ENCODE measurements at places on chromosomes 13 and 19.
A peak's percentile ranks its signal among the peaks of the same experiment; 100 is the strongest.

DNA sequence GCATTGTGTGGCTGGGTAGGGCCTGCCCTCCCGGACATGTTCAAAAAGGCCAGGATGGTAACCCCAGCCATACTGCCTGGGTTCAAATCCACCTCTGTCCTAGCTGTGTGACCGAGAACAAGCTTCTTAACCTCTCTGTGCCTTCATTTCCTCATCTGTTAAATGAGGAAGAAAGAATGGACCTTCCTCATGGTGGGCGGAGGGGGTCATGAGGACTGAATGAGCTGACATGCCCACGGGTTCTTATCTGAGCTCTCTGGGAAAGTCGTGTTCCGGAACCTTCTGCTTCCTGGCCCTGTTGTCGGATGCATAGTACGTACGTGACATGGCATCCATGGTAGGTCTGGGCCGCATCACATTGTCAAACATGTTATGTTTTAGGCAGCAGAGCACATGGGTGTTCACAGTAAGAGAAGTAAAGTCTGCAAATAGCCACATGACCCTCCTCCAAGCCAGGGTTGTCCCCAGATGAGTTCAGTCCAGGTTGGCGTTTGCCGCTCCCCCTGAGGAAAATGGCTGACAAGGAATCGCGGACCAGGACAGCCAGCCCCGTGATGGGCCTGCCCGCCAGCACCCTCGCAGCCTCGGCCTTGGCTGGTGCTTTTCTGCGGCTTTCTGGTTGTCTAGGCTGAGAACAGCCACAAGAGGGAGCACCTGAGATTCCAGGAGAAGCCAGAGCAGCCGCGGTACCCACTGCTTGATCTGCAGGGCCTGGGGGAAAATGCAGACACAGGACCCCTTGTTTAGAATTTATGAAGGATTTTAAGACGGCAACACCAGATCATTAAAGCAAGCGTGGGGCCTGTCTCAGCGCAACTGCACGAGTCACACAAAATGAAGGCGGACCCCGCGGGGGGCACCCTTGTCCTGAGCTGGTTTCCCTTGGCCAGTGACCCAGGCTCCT is 2.4 kb upstream of the NTN5 start:
- peaks cover 7% of the 10 kb centered on the region for H3K4me1 ChIP-seq
- no peak overlapping the region for H3K4me3 ChIP-seq
- peak; percentile 57 for DNase-seq

DNA sequence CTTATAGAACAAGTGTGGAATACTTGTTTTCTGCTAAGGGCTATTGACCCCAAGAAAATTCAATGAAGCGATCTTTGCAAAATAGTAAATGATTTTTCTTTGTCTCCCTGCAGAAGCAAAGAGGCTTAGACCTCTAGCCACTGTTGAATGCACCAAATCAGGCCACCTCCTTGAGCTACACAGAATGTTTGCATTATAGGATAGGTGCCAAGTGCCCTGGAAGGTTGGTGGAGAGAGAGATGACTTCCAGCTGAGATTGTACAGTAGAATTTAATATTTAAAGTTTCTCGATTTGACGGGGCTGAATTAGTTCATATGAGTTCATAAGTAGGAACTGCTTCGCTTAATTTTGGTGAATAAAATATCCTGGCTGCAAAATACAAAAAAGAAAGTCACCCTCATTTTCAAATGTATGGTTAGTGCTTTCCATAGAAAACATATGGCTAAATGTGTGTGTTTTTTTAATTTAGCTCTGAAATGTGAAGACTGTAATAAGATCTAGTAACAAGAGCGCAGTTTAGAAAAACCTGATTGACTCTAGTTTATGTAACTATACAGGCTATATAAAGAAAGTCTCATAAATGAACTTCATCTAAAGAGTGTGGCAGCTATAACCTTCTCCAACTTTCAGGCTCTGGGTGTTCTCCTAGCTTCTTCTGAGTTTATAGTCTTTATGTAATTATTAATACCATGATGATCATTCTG is 41.6 kb downstream of the LRCH1 start:
- H3K27me3 ChIP-seq, result no peaks in the 10 kb centered on the region
- H3K4me1 ChIP-seq, result peaks cover 11% of the 10 kb centered on the region
- no peak overlapping the region for H3K27ac ChIP-seq
- DNase-seq, result no peak
- no peaks in the 10 kb centered on the region for H3K36me3 ChIP-seq

DNA sequence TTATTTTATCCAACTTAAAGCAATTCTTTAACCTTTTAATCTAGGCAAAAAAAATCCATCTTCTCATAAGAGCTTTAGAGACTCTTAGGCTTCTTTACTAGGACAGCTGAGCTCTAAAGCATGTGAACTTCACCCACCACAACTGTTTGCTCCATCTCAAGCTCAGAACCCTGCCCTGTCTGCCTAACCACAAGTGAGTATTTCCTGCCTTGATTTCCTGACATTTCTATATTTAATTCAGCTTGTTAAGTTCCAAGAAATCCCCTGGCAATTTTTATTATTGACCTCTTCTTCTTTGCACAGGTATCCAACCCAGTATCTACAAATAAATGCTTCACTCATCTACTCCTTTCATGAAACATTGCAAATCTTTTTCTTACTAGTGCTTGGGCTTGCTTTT is 21.1 kb upstream of the CEACAM21 start:
- no peaks in the 10 kb centered on the region for H3K27me3 ChIP-seq
- peaks cover 65% of the 10 kb centered on the region for H3K4me1 ChIP-seq

DNA sequence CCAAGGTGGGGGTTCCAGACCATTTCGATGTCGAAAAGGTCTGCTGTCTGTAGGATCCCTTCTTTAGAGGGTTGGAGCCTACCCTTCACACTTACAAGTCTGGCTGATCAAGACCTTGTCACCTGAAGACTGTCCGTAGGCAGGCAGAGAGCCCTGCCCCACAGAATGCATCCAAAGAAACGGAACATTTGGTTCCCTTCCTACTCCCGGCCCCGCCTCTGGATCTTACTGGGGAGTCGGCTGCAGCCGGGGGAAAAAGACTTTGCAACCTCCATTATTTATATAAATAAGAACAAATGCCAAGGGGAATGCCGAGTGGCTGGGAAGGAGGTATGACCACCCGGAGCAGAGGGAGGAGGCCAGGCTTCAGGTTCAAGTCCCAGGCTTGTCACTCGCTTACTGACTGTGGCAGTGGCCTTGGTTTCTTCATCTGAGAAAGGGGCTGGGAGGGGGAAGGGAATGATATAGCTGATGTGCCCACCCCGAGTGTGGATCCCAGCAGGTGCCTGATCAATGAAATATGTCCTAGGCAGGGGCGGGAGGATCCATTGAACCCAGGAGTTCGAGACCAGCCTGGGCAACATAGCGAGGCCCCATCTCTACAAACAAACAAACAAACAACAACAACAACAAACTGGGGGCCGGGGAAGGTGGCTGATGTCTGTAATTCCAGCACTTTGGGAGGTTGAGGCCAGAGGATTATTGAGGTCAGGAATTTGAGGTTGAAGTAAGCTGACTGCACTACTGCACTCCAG is 48.7 kb downstream of the RFX2 start:
- H3K36me3 ChIP-seq, result no peaks in the 10 kb centered on the region
- no peaks in the 10 kb centered on the region for H3K27me3 ChIP-seq
- H3K4me1 ChIP-seq, result peaks cover 4% of the 10 kb centered on the region
- no peak for DNase-seq
- H3K27ac ChIP-seq, result no peak overlapping the region

DNA sequence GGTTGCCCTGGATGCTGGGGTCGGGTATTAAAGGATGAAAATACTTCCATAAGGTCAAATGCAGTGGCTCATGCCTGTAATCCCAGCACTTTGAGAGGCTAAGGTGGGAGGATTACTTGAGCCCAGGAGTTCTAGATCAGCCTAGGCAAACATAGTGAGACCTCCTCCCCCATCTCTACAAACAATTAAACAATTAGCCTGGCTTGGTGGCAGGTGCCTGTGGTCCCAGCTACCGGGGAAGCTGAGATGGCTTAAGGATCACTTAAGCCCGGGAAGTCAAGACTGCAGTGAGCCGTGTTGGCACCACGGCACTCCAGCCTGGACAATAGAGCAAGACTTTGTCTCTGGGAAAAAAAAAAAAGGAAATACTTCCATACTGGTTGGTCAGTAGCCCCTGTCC is 1.5 kb downstream of the KLK11 start:
- no peak for DNase-seq
- no peaks in the 10 kb centered on the region for H3K36me3 ChIP-seq
- no peaks in the 10 kb centered on the region for H3K27me3 ChIP-seq
- no peak overlapping the region for H3K27ac ChIP-seq
- no peaks in the 10 kb centered on the region for H3K4me1 ChIP-seq

GRCh38 chr19:47099576-47100050 is 14.0 kb downstream of the ZC3H4 start:
- H3K4me3 ChIP-seq, result no peak overlapping the region
- H3K27ac ChIP-seq, result no peak overlapping the region
- DNase-seq, result no peak

DNA sequence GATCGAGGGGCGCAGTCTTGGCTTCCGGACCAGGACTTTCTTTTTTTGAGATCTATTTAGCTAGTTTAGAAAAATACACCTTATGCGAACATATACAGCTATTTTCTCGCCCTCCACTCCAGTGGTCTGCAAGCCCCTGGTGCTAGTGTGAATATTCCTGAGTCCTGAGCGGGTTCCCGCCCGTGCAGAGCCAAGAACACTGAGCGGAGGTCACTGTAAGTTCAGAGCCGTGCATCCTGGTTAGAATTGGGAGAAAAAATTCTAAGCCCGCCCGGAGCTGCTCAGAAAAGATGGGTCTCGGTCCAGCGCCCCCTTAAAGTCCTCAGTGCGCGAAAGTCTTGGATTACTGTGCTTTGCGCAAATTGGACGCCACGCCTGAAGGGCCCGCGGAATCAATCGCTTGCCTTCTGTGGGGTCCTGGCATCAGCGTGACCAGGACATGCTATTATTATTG is 117.7 kb downstream of the KCNRG start:
- H3K36me3 ChIP-seq, result no peaks in the 10 kb centered on the region
- peaks cover 30% of the 10 kb centered on the region for H3K27me3 ChIP-seq
- H3K4me1 ChIP-seq, result peaks cover 34% of the 10 kb centered on the region
- no peak overlapping the region for H3K27ac ChIP-seq
- H3K4me3 ChIP-seq, result no peak overlapping the region

- peaks cover 15% of the 10 kb centered on the region for H3K36me3 ChIP-seq
- no peak overlapping the region for H3K4me3 ChIP-seq
- no peaks in the 10 kb centered on the region for H3K27me3 ChIP-seq
- DNase-seq, result no peak
These were observed 57.2 kb downstream of the DNAJC3 start for GRCh38 chr13:95734124-95734523.

GRCh38 chr19:15235781-15236180 is 3.5 kb upstream of the EPHX3 start:
- H3K27ac ChIP-seq, result no peak overlapping the region
- no peak for DNase-seq
- no peaks in the 10 kb centered on the region for H3K4me1 ChIP-seq
- peaks cover 50% of the 10 kb centered on the region for H3K36me3 ChIP-seq

DNA sequence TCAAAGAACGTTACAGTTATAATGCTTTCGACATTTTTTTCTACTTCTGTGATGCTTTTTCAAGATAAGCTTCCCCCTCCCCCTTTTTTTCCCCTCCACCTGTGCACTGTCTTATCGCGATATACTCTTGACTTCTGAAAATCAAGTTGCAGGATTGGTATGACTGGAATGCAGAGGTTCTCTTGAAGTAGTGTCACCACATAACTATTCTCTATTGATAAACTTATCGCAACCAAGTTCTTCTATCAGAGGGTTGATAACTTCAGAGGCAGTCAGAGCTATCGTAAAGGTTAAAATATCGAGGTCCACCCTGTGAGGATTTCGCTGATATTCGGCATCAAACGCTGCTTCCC is 820 bp downstream of the EID2 start:
- peak overlapping the region; percentile 94 for H3K4me3 ChIP-seq
- H3K36me3 ChIP-seq, result no peaks in the 10 kb centered on the region
- peaks cover 13% of the 10 kb centered on the region for H3K4me1 ChIP-seq
- no peak for DNase-seq
- peak overlapping the region; percentile 98 for H3K27ac ChIP-seq

DNA sequence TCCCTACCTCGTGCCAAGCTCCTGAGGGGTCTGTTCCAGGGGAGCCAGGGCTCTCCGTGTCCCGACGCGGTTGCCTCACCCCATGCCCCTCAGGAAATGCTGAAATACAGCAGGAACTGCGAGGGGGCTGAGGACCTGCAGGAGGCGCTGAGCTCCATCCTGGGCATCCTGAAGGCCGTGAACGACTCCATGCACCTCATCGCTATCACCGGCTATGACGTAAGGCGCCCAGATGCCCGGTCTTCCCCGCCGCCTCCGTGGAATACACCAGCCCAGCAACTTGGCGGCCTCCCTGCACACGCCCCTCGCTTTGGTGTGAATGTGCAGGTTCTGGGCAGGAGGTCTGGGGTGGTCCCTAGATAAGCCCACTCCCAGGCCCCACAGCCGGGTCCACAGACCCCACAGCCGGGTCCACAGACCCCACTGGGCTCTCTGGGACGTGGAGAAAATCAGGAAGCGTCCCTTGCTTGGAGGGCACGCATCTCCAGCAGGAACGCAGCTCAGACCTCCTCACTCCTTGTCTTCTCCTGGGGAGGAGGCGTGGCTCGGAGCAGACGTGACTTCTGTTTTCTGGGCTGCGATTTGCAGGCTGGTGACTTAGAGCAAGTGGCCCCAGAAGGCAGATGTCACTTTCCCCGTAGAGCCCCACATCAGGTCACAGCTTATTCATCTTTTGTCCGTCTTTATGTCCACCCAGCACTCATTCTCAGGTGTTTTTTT is 19.4 kb upstream of the F7 start:
- H3K4me1 ChIP-seq, result no peaks in the 10 kb centered on the region
- no peak for DNase-seq
- no peaks in the 10 kb centered on the region for H3K27me3 ChIP-seq

DNA sequence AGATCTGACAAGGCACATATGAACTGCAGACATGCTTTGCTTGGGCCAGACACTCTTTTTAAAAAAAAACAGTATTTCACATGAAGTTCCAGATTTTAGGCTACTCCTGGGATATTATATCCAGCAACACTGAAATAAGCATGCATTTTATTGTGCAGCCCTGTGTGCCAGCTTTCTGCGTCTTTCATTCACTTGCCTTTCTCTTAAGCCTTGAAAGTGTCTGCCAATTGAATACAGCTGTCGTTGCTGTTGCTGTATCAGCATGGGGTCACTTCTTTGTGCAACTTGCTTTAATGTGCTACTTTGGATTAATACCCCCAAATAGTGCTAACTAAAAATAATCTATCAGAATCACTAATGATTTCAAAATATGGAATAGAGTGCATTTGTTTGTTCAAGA is 657.8 kb downstream of the SLITRK6 start:
- H3K4me1 ChIP-seq, result no peaks in the 10 kb centered on the region
- H3K36me3 ChIP-seq, result no peaks in the 10 kb centered on the region
- no peak for DNase-seq
- no peak overlapping the region for H3K27ac ChIP-seq
- no peak overlapping the region for H3K4me3 ChIP-seq
- no peaks in the 10 kb centered on the region for H3K27me3 ChIP-seq
